Activated CD8-positive, alpha-beta memory T cell treated with anti-CD3 and anti-CD28 coated beads for 48 hours (primary cell): ENCODE measurements at places on chromosomes 2 and 18.

DNA sequence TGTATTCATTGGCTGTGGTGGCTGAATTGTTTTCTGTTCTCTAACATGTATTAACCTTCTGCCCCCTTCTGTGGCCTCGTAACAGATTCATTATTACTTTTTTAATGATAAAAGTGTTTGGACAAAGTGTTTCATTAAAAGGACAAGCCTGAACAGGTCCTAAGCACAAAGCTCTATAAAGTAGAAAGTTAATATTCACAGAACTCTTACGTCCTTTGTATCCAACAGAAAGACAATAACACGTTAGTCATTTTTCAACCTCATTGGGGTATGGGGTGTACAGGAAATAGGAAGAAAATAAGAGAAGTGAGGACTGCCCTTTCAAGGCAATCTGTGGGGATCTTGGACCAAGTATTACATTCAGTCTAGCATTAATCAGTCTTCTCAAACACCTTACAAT, 105.5 kb upstream of the RGPD4 start:
- no peak for DNase-seq

DNA sequence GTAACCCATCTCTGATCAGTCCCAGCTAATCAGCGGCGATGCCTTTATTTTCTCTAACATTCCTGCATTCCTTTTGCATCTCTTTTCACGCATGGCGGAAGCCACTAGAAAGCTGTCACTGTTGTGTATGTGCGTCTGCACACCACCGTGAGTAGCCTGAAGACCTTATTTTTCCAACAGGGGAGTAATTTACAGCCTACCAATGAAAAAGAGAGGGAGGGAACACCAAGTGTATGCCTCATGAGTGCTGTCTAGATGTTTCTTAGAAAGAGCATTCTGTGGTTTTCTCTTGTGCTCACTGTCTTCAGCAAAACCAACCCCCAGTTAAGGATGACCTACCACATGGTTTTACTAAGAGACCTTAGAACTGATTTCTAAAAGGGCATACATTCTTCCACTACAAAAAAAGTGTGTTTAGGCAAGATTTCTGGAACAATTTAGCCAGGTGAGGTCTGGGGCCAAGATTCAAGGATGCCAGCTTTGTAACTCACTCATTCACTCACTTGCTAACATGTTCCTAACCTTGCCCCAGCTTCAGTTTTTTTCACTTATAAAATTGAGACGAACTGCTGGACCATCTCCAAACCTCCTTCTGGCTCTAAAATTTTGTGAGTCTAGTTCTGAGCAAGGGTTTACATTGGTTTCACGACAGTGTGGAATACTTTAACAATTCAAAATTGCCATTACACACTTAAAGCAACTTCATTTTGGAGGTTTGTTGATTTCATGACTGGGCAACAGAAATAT, 51.4 kb downstream of the BCL2 start:
- DNase-seq, result no peak

DNA sequence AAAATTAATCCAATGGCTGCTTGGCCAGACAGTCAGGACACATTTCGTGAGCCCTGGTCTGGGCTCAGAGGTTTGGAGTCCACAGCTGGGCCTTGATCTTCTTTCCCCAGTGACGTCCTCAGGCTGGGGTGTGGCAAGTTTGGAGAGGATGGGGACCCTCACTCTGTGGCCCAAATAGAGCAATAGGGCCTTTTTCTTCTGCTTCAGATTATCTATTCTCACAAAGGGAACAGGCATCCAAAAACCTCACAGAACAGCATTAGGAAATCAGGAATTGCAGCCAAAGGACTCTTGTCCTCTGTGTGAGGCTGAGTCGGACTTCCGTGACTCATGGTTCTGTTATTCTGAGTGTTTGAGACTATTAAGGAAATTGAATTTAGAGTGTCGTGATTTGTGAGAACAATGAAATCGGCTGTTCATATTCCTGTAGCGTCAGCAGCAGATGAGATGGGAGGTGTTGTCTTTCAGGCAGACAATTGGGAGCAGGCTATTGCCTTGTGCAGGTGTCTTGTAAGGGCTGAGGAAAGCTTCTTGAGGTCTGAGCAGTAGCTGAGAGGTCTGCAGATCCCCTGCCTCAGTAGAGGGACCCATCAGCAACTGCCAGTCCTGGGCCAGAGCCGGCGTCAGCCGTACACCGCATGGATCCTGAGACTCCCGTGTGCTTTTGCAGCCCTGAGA, 113.8 kb downstream of the SH3RF3 start:
- no peak for DNase-seq

DNA sequence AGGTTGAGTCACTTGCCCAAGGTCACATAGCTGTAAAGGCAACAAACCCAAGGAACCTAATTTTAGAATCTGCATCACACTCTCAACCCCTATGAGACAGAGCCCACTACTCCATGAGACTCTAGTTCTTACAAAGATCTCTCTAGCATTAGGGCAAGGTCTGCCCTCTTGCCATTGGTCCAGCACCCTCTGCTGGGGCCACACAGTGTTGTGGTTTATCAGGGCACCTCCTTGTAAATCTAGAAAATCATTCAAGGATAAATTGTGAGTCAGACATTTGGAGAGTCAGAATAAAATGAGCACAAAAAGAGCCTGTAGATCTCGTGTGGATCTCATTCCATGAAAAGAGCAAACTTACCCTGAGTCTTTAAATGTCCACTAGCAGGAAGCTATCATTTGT, 91.2 kb downstream of the SLC8A1 start:
- no peak for DNase-seq

GRCh38 chr2:39608263-39608575, 57.5 kb upstream of the TMEM178A start:
- DNase-seq, result no peak

GRCh38 chr18:61581578-61582201, 248.5 kb downstream of the CDH20 start:
- DNase-seq, result peak; percentile 71

DNA sequence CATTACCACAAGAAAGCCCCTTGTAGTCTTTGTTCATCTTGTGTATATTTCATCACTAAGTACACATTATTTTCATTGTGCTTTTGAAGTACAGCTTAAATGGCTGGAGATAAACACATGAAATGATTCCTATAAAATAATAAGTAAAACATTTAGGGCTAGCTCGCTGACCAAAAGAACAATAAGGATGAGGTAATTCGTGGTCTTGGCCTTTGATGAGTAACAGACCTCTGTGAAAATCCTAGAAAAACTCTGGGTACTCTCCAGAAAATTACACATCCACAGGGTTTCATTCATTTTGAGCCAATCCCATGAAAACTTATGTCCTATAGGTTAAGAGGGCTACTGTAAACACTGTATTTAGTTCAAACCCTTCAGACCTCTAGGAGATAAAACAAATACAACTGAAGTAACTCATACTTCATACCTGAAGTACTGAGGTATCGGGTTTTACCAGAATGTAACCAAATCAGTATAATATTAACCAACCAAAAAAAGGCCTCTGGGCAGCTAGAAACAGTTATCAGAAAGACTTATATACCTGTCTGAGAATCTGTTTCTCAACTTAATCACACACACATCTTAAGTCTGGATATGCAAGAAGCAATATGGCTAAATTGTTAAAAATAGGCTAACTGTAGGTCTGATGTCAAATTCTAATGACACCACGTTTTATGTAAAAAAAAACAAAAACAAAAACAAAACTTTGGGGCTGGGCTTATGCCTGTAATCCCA, 31.0 kb downstream of the CFAP36 start:
- DNase-seq, result no peak

DNA sequence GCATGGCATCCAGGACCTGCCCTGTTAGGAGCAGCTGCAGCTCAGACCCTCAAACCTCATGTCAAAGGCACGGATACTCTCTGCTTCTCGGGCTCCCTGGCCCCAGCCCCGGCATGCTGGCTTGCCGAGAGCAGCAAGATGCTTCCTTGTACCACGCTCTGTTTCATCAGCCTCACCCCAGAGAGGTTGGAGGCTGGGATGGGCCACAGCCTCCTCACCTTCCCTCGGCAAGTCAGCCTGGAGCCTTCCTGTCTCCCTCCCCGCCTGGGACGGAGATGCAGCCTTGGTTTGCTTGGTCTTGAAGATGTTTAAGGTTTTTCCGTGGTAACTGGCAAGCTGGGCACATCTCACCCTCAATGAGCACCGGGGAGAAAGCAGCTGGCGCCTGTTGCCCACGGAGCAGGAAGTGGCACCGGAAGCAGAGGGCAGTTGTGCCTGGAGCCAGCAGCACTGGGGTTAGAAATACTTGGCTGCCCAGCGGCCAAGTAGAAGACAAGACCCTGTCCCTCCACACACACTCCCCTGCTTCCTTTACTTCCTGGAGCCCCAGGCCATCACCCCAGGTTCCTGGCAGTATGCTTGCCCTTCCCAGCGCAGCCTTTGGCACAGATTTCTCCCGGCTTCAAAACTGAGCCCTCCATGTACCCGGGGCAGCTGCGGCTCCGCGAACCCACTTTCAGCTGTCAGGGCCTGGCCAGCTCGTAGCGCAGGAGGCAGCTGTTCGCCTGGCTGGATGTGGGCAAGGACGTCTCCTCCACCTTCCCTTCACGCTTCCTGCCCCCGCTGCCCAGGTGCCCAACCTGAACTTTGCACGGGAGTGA, 17.4 kb downstream of the FBLN7 start:
- DNase-seq, result no peak

- no peak for DNase-seq
Measured at GRCh38 chr2:218517434-218518206, 50.5 kb downstream of the USP37 start.

DNA sequence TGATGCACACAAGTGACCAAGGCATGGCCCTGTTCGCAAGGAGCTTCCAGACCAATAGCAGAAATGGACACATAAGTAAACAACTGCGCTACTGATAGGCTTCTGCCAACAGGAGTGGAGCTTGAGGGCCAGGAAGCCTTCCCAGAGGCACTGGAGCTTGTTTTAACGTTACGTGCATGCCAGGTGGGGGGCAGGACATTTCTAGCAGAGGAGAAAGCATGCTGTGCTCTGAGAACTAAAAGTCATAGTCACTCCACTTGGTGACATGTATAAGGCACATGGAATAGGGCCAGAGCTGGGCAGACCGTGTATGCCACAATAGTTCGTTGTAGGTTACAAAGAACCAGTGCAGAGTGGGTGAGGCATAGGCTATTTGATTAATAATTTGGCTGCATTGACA, 184.2 kb downstream of the NEDD4L start:
- DNase-seq, result no peak

DNA sequence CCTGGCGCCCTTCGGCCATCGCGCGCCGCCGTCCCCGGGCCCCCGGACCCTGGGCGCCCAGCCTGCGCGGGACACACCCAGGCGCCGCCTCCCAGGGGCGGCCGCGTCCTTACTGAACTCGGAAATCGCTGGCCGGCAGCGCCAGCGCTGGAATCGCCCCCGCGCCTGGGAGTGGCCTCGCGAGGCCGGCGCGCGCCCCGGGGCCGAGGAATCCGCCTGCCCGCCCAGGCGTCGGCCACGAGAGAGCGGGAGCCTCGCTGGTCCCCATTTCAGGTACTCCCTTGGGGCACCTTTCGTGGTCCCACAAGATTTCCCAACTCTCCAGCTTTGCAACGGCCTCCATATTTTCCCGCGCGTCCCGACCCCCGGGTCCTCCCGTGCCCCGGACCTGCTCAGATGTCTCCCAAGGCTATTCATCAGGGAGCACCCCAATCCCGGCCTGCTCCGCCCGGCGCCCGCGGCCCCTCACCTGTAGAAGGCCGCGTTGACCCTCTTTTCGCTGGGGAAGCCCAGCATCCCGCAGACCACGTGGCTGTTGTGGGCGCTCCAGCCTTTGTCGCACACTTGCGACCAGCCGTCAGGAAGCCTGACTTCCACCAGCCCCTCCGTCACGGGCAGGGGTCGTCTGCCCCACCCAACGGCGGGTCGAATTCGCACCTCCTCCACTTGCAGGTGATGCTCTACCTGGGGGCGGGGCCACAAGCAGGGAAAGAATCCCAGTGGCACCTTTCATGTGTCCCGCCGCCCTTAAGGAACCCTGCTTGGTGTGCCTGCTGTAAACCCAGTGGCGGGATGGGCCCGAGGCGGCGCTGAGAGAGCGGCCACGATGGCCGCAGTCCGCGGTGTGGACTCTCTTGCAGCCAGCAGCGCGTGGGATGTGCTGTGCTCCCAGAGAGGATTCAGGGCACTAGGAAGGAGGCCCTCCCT, 4.6 kb downstream of the LOXL3 start:
- DNase-seq, result no peak

GRCh38 chr18:42365591-42365990, 410.6 kb downstream of the PIK3C3 start:
- DNase-seq, result no peak

GRCh38 chr2:130846233-130846632, 9.5 kb downstream of the ARHGEF4 start:
- DNase-seq, result no peak

DNA sequence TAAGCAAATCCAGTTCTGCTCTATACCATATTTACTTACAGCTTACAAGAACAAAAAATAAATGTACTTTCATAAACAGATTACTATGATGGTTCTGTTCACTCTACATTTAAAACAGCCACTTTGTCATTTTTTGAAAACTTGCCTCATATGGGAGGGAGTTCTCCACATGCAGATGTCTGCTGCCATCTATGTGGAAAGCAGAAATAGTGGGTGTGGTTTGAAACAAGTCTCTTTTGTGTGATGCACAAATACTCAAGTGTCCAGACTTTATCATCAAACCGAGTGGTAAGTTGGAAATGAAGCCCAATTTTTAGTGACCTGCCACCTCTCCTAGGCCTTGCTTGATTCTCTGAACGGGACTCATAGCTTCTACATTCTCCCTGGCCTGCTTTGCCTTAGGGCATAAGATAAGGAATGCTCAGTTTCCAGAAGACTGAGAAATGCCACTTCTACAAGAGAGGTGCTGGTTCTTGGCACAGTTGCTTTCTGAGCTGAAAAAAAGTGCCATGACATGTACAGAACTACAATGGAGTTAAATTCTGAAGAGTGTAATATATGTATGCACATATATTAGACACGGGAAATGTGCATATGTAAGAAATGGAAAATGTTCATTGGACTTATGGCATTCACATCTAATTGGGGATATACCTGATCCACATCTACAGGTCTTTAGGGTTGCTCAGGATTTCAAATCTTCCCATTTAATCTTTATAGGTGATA, 221.0 kb downstream of the SLC8A1 start:
- DNase-seq, result no peak

GRCh38 chr2:187294043-187294442, 154.0 kb downstream of the CALCRL start:
- no peak for DNase-seq
